ENCODE measurements at places on chromosomes 1 and 21.

DNA sequence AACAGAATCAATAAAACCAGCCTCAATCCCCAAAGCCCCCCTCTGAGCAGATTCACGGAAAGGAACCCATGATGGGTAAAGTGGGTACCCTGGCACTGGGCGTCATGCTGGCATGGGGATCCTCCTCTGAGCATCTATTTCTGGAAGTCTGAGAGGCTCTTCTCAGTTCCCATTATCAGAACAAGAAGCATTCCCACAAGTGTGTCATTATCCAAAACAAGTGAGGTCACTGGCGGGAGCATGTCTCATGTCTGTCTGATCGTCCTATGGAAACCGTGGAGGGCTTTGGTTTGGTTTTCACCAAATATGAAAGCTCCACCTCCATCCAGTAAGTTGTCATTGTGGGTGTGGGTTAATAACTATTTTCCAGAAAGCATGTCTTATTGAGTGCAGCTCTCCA lies 70.7 kb downstream of the PGM1 start:
- no peak for DNase-seq

- DNase-seq: no peak
Measured at GRCh38 chr1:37363535-37363934, 110.8 kb upstream of the ZC3H12A start.

GRCh38 chr21:41071258-41072171 lies 96.4 kb upstream of the BACE2 start:
- DNase-seq: no peak

DNA sequence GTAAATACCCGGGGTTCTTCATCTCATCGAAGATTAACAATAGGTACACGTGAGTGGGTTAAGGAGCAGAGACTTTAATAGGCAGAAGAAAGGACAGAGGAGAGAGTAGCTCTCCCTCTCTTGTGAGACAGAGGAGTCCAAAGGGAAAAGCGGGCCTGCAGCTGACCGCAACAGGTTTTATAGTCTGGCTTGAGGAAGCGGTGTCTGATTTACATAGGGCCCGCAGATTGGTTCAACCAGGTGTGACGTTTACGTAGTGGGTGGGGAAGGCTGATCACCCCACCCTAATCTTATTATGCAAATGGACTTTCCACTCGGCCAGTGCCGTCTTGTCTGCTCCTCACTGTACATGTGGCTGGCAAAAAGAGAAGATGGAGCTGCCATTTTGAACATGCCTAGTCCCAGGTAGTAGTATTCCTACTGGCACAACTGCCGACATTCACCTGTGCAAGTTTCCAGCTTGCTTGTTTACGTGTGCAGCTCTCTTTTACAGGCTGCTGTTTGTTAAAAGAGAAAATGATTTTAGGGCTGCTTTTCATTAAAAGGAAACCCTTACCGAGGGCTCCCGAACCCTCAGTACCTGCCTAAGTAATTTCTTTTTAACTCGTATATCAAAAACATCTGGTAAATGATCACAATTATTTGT lies 10.6 kb downstream of the CDC14A start:
- no peak for DNase-seq

- no peak for DNase-seq
Measured at GRCh38 chr1:23446661-23447310, 22.2 kb upstream of the TCEA3 start.

DNA sequence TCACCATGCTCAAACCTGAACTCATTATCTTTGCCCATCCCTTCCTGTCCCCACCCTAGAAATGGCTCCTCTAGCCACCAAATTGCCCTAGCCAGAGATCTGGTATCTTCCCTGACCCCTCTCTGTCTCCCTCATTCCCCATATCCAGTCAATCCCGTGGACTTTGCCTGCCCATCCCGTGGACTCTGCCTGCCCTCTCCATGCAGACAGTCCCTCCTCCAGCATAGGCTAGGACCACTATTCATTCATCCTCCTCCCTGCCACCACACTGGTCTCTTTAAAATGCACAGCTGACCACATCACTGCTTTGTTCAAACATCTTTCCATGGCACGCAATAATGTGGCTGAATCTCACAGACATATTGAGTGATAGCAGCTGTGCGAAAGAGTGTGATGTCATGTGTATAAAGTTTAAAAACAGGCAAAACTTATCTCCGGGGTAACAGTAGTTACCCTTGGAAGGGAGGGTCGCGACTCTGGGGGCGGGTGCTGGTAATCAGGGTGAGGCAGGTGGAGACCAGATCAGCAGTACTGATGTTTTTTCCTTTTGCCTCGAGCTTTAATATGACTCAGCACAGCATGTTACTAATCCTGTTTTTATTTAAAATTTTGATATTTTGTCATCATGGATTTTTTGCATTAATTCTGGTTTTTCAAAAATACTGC lies 4.8 kb upstream of the SLC2A1 start:
- DNase-seq: no peak

GRCh38 chr1:46456411-46456963 lies 33.1 kb upstream of the DMBX1 start:
- no peak for DNase-seq

DNA sequence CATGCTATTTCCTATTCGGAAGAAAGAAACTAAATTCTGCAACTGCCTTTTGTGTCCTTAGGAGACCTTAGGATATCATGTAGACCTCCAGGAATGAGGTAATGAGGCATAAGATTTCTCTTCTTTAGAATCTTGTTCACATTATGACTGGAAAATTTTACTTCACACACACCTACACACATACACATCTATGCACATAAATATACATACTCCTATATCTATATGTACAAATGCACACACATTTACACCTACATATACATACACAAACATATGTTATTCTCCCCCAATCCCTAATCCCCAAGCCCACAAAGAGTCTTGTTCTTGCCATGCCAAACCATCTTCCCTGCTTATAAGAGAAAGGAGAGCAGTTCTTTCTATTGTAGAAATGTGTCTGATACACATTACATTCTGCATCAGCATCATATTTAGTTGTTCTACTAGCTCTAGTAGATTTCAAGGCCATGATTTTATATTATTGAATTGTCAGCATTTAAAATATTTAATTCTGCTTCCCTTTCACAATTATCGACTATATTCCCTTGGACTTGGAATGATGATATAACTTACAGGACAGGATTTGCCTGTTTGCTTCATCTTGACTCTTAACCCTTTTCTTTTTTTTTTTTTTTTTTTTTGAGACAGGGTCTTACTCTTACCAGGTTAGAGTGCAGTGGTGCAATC lies 35.4 kb upstream of the PDC start:
- no peak for DNase-seq

DNA sequence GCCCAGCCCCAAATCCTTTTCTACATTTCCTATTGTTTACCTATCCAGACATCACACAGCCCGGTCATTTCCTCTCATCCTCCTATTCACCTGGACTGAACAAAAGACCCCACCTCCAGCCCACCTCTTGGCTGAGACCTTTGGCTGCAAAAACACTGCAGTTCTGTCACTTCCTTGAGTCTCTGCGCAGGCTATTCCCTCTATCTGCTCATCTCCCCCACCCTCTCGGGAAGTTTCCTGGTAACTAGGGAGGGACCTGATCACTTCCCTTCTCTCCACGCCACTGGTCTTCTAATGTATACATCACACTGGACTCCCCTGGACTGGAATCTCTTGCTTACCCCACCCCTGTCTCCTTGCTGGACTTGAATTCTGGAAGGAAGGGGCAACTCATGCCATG lies 5.3 kb downstream of the HTR1D start:
- DNase-seq: no peak

- DNase-seq: no peak
Measured at GRCh38 chr1:43945674-43946235, 995 bp upstream of the IPO13 start.

DNA sequence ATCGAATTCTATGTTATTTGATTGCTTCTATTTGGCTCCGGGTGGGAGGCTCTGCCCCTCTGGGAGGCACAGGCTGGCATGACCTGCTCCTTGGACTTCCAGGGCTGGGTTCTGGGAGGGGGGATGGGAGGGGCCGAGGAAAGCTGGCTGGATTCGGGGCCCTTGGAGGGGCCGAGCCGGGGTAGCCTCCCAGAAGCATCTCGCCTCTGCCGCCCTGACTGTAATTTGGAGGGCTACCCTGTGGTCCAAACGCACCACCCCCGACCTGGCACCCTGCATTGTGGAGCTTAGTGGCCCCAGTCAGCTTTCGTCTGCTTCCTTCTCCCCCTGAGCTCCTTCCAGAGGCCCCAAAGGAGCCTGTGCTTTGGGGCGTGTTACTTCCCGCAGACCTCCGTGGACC lies 85.4 kb upstream of the TMEM51 start:
- DNase-seq: no peak

DNA sequence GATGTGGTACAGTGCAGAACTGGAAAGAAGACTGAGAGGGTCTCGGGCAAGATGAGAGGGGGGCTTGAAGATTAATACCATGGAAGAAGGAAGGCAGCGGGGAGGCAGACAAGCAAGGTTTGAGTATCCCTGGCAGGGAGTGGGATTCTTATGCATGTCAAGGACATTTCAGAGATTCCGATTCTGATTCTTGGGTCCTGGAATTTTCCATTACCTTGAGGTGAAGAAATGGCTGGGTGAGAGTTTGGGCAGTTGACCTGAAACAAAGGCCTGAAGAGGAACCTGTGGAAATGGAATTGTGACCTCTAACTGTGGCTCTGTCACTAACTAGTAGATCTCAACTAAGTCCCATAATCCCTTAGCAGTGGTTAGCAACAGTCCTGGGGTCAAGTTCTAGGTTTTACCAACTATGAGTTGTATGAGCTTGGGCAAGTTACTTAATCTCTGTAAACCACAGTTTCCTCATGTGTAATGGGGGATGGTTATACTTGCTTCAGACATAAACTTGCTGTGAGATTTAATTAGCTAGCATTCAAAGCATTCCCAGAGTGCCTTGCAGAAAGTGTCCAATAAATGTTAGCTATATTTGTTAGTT lies 8.6 kb upstream of the ACTN2 start:
- DNase-seq: no peak

GRCh38 chr1:112012823-112013222 lies 23.4 kb upstream of the KCND3 start:
- DNase-seq: no peak
